MCF 10A (cell line): ENCODE measurements at places on chromosomes 6 and 20. TPM values are rescaled to one million over a fixed set of nuclear protein-coding genes. Genes with fewer than 3 reads are reported as not detected.

Gene SEMG1
- not detected in 2 replicates for total RNA-seq

Gene SRPK1
- total RNA-seq: 80.7 and 83.9 TPM in 2 replicates

Gene DXO
- 39.1 and 41.4 TPM in 2 replicates for total RNA-seq

Gene COL9A3
- total RNA-seq: not detected in 2 replicates

Gene TRIM40
- total RNA-seq: not detected in 2 replicates

Gene BPI
- total RNA-seq: not detected in 2 replicates

Gene PRR18
- total RNA-seq: 0.12 TPM in 1 of 2 replicates, not detected in the other

Gene ZSCAN31
- 5.0 and 6.7 TPM in 2 replicates for total RNA-seq

Gene CAGE1
- 0.33 and 0.47 TPM in 2 replicates for total RNA-seq

Gene LCA5
- total RNA-seq: 4.5 TPM in 2 replicates

Gene MYCT1
- not detected in 2 replicates for total RNA-seq

Gene CTCFL
- not detected in 2 replicates for total RNA-seq

Gene TSHZ2
- total RNA-seq: 1.6 and 2.3 TPM in 2 replicates

Gene FOXF2
- total RNA-seq: 8.0 and 10.0 TPM in 2 replicates

Gene SUMO4
- 1.6 and 2.1 TPM in 2 replicates for total RNA-seq

Gene HSPA1A
- 20.3 and 34.0 TPM in 2 replicates for total RNA-seq

Gene GTSF1L
- total RNA-seq: not detected in 2 replicates

Gene MOCS3
- 5.8 and 6.0 TPM in 2 replicates for total RNA-seq

Gene DCBLD1
- total RNA-seq: 25.4 and 26.8 TPM in 2 replicates

Gene FNDC11
- total RNA-seq: 2.4 and 3.9 TPM in 2 replicates

Gene TRIM15
- 0.79 TPM in 1 of 2 replicates, not detected in the other for total RNA-seq
